Mammary epithelial cell (primary cell): ENCODE measurements at places on chromosomes 7 and 10.

DNA sequence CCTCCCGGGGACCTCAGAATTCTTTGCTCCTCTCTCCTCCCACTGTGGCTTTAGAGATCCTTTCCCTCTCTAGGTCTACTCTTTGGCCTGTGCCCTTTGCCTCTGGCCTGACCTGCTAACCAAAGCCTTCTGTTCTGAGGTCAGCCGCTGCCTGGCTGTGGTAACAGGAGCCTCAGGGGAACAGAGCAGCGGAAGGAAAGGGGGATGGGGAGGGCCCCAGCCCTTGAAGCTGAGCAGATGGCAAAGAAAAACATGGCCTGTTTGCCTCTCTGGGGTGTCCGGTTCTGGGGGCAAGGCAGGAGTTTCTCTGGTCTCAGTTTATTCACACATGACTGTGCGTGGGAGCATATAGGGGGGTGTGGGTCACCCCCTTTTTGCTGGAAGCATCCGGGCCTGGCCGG, 28.2 kb downstream of the COL26A1 start:
- DNase-seq = no peak

GRCh38 chr10:14191407-14191806, 139.3 kb downstream of the FRMD4A start:
- no peak for DNase-seq

- no peak for DNase-seq
Measured at GRCh38 chr10:62068464-62068863, 167.0 kb downstream of the ARID5B start.

DNA sequence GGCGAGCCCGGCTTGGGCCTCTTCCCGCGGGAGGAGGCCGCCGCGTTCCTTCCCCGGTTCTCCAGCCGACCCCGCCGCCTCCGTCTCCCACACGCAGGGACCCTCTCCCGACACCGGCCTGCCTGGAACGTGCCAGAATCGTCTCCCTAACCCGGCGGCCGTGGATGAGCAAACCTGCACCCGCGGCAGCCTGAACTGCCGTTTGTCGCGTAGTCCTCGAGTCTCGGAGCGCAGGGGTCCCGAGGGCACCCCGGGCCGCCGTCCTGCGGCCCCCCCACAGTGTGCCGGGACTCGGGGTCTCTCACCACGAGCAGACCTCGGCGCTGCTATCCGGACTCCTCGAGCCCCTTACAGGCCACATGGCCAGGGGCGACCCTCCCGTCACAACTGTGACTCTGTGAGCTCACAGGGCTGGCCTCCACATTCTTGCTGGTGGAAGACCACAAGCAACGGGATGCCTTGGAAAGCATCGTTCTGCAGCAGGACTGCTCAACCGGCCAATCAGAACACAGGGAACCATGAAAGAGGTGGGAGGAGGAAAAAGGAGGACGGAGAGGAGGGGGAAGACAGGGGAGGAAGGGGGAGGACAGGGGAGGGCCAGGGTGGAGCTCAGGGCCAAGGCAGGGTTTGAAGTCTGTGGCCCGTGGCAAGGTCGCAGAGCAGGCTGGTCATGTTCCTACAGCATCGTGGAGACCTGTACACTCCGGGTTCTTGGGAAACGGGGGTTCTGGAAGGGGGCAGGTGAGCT, 276.9 kb downstream of the DNAJB6 start:
- DNase-seq = no peak

GRCh38 chr7:158606671-158607424, 19.2 kb upstream of the PTPRN2 start:
- DNase-seq = no peak

DNA sequence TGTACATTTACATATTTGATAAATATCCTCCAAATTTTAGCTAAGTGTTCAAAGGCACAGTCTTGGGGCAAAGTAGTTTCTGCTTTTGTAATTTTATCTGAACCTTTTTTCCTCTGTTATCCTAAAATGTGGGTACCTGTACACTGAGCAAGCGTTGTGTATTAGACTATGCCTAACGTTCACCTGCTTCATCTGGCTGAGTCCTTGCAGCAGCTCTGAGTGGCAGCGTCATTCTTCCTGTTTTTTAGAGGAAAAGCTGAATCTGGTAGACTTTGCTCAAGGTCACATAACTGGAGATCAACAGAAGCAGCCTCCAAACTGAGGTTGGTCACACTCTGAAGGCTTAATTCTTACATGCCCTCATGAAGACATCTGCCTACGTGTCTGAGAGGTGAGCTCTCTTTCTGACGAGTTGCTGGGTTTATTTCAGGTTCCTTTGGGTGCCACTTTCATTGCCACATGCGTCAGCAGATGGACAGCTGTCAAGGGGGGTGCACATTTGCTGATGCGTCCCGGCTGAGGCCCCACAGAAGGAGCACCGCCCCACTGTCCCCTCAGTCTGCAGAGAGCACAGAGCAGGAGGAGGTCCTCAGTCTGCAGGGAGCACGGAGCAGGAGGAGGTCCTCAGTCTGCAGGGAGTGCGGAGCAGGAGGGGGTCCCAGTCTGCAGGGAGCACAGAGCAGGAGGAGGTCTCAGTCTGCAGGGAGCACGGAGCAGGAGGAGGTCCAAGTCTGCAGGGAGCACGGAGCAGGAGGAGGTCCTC, 406.5 kb upstream of the SHH start:
- no peak for DNase-seq

DNA sequence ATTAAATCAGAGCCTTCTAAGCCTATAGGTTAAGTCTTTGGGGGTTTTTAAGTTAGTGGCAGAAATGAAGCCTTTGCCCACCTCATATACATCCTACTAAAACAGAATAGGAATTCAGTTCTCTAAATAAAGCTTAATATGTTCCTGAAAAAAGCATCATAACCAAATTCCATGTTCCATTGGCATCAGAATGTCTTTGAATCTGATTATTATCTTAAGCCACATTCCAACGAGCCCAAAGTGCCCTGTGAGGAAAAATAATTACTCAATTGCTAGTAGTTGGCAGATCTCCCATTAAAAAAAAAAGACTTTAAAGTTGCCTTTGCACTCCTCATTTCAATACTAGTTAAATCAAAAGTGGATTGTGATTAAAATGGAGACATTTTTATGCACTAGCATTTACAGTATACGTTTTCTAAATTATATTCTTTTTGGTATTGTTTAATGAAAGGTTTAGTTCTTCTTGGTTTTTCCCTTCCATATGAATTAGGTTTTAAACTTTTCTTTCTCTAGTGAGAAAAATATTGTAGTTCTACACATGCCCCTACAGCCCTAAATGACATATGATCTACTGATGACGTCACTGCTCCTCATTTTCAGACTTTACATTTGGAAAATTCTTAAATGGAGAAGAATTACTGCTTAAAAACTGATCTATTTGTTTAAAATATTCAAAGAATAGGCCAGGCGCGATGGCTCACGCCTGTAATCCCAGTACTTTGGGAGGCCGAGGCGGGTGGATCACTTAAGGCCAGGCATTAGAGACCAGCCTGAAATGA, 54.3 kb upstream of the CABCOCO1 start:
- no peak for DNase-seq

DNA sequence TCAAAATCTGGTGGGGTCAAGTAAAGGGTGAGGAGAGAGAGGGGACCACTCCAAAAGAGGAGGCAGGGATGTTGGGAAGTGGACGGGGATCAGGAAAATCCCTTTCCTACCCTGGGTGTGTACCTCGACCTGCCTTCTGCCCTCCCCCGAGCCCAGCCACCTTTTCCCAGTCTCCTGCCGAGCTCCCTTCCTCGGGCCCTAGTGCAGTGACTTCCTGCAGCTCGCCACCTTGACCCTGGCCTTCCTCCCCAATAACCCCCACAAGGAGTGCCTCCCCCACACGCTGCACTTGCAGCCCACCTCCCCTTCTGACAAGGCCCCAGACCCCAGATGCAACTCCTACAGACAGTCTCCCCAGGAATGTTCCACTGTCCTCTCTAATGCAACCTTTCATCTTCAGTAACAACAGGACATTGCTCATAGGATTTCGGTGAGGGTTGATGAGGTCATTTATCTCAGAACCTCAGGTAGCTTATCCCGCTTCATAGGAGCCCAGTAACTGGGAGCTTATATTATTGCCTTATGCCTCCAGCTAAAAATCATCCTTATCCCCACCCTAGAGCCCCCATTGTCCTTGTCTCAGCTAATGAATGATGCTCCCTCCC, 90.1 kb downstream of the MKI67 start:
- no peak for DNase-seq

GRCh38 chr7:101817471-101818286, at the start of gene CUX1:
TSS of gene CUX1 (plus strand) at chr7:101817626. CDS start at chr7:101817640, 14 bp downstream.
- no peak for DNase-seq

DNA sequence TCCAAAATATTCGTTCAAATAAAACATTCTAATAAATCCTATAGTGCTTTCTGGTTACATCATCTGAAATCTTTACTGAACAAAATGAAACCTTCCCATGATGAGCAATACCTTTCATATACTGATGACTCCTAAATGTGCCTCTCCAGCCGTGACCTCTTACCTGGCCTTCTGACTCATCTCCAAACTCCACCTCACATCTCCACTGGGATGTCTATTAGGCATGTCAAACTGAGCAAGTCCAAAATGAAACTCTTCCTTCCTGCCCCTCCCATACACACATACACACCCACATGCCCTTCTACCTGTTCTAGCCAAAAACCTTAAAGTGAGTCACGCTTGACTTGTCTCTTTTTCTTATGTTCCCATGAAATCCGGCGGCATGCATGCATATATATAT, 22.9 kb downstream of the GSAP start:
- peak; percentile 100 for DNase-seq

DNA sequence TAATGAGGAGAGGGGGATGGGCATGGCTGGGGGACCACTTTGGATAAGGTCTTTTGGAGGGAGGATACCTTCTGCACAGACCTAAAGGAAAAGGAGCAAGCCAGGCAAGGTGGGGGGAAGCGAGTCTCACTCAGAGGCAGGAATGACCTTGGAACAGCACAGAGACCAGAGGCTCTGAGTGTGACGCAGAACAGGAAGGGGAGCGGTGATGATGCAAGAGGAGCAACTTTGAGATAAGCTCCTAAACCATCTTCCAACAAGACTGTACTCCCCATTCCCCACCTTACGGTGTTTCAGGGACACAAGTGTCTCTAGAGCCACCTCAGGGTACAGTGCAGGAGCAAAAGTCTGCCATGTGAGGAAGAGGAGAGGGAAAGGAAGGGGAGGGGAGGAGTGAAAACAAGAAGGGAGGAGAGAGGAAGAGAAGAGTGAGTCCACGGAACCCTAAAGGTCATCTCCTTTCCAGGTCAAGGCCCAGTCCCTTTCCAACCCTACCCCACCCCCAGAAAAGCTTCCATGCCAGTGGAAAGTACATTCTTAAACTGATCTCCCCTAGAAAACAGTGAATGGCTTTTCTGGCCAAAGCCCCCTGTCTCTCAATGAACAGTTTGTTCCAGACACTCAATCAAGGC, 54.1 kb downstream of the JAZF1 start:
- DNase-seq = no peak

GRCh38 chr7:41731493-41732435, 28.9 kb upstream of the INHBA start:
- no peak for DNase-seq

DNA sequence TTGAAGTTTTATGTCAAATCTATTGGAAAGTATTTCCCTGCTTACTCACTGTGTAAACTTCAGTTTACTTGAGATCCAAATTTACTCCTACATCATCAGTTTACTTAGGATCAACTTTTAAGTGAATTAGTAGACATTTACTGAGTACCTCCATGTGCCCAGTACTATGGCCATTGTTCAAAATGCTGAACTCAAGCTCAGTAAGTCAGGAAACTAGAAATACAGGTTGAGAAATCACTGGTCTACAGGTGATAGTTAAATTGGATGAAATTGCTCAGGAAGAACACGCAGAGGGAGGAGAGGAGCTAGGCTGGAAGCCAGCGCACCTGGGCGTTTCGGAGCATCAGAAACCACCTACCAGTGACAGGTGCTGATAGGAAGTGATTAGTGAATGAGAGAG, 25.5 kb upstream of the EBLN1 start:
- DNase-seq = no peak

- DNase-seq = no peak
Measured at GRCh38 chr10:63057509-63057908, 75.6 kb upstream of the NRBF2 start.

GRCh38 chr7:145293754-145294153, 457.9 kb upstream of the TPK1 start:
- DNase-seq = no peak

DNA sequence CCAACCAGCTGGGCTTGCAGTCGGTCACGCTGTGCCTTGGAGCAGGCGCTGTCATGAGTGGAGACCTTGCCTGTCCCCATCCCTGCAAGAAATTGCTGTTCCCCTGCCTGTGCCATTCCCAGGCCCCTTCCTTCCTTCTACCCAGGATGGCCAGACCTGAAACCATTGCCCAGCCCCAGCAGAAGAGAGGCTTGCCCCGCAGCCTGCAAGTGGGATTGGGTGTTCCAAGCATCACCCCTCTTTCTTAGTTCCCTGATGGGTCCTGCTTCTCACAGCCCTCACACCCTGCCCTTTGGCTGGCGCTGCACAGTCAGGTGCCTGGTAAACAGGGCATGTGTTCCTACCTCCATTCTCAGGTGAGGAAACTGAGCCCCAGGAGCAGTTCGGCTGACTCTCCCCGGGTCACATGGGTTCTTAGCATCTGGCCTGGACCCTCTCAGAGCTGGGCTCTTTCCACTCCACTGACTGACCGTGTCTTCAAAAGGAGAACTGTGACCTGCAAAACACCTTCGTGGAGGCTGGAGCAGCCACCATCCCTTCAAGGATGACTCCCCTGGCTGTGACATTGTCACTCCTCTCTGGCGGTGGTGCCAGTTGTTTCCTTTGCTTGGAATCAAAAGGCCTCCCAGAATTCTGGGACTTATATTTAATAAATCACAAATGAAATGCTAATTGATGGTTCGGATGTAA, 41.9 kb upstream of the PDCD4 start:
- no peak for DNase-seq

- DNase-seq = no peak
Measured at GRCh38 chr10:4701016-4701415, 125.0 kb upstream of the AKR1E2 start.

- DNase-seq = no peak
Measured at GRCh38 chr7:18020138-18020715, 7.4 kb downstream of the PRPS1L1 start.

DNA sequence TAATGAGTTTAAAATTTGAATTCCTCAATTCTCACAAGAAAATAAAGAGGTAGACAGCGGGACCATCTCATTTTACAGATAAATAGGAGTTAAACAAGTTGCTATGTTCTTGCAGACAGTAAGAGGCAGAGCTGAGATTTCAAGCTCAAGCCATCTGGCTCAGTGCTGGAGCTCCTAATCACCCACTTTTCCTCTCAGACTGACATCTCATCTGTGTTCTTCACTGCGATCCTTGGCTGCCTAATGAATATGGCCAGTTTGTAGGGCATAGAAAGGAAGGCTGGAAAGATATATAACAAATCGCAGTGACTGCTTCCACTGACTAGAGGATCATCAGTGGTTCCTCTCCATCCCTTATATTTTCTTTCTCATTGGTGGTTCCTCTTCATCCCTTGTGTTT, 151.2 kb downstream of the MPP7 start:
- DNase-seq = no peak

DNA sequence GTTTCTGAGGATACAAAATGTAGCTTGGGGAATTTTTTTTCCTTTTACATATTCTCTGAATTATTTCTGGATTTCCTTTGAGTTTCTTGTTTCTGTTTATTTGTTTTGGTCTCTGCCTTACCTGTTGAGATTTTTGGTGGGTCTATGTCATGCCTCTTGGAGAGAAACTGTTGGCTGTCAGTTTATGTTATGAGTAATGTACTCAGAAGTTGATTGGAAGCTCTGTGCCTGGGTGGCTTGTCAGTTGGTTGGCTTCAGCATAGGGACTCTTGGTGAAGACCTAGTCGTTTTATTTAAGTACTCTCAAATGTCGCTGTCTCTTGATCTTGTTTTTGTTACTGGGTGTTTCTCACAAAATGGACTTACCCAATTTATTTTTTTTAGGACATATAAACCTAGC, 132.4 kb downstream of the CDK14 start:
- no peak for DNase-seq

- no peak for DNase-seq
Measured at GRCh38 chr7:39734633-39735004, 111.2 kb downstream of the RALA start.
